ENCODE measurements at places on chromosomes 4 and X.
A peak's percentile ranks its signal among the peaks of the same experiment; 100 is the strongest.

GRCh38 chrX:87517571-87518141, at the start of gene KLHL4:
TSS of gene KLHL4 (plus strand) at chrX:87517802. CDS start at chrX:87517894, 92 bp downstream.
- DNase-seq = no peak

DNA sequence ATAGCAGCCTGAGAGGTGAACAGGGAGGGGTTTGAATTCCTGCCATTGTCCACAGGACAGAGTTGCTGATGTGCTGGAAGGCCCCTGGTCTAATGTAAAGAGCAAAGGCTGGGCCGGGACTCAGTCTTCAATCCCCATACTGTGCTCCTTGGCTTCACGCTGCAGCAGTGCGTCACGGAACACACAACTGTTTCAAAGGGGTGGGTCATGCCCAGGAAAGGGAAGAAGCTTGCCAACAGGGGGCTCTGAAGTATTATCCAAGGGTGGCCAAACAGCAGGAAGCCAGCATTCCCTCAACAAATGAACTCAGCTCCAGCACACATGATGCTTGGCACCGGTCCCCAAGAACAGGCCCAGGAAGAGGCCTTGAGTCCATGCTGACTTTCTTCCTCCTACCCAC, 122.5 kb downstream of the NFKB1 start:
- DNase-seq = no peak

- DNase-seq = no peak
These were observed 15.5 kb upstream of the PDZD4 start for GRCh38 chrX:153845842-153846241.

GRCh38 chrX:112536544-112536943, 143.2 kb downstream of the LHFPL1 start:
- DNase-seq = no peak

DNA sequence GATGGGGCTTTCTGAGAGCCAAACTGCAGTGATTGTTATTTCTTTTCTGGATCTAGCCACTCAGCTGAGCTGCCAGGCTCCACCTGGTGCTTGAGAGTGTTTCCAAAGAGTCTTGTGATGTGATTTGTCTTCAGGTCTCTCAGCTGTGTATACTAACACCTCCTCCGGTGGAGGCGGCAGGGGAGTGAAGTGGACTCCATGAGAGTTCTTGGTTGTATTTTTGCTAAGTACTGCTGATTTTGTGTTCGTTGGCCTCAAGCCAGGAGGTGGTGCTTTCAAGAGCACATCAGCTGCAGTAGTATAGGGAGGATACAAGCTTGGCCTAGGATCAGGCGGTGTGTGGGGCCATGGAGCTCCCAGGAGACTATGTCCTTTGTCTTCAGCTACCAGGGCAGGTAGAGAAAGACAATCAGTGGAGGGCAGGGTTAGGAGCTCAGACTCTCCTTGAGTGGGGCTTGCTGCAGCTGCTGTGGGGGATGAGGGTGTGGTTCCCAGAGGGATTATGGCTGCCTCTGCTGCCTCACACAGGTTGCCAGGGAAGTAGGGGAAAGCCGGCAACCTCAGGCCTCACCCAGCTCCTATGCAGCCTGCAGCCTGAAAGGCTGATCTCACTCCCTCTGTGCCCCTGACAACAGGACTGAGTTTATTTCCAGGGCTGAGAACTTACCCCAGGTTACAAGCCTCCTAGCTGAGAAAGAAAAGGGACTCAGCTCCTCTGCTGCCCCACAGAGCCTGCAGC, 62.4 kb downstream of the NPFFR2 start:
- no peak for DNase-seq

- no peak for DNase-seq
These were observed 13.9 kb downstream of the CPZ start for GRCh38 chr4:8606476-8606875.

DNA sequence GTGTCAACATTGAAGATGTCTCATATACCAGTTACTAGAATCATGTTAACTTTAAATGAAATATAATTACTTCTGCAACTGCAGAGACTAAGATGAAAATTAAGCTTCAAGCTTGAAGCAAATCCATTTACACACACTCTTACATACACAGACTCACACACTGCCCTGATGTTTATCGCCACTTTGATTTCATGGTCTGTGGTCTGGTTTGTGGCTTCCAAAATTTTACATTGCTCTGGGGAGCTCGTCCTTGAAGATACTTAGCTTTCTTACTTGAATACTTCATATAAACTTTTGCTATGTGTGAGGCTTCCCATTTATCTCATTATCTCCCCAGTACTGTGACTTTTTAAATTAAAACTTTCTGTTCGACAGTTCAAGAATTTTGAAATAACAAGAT, 35.8 kb downstream of the ARHGEF38 start:
- no peak for DNase-seq

GRCh38 chrX:7286168-7286837, 138.3 kb upstream of the PUDP start:
- no peak for DNase-seq

GRCh38 chrX:10529344-10529743, 91.0 kb downstream of the MID1 start:
- DNase-seq = no peak

DNA sequence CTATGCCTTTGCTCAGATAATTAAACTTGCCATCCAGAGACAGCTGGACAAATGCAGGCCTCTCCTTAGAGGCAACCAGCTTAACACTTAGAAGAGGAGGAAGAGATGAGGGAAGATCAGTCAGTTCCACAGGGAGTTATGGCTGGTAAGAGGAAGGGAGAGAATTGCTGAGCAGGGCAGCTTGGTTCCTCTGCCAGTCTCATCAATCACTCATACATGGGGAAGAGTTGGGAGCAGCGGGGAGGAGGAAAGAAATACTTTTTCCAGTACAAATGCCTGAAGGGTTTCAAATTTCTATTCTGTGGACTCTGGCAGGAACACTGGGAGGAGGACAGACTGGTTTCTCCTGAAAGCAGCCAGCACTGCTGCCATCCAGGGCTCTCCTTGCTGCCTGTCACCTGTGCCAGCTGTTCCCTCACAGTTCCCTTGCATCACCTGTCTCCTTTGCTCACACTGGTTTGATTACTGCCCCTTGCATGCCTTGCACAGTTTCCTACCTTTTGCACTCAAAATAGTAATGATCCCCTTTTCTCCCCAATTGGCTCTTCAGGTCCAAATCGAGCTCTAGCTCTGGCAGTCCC, 59.5 kb downstream of the PGRMC2 start:
- no peak for DNase-seq

DNA sequence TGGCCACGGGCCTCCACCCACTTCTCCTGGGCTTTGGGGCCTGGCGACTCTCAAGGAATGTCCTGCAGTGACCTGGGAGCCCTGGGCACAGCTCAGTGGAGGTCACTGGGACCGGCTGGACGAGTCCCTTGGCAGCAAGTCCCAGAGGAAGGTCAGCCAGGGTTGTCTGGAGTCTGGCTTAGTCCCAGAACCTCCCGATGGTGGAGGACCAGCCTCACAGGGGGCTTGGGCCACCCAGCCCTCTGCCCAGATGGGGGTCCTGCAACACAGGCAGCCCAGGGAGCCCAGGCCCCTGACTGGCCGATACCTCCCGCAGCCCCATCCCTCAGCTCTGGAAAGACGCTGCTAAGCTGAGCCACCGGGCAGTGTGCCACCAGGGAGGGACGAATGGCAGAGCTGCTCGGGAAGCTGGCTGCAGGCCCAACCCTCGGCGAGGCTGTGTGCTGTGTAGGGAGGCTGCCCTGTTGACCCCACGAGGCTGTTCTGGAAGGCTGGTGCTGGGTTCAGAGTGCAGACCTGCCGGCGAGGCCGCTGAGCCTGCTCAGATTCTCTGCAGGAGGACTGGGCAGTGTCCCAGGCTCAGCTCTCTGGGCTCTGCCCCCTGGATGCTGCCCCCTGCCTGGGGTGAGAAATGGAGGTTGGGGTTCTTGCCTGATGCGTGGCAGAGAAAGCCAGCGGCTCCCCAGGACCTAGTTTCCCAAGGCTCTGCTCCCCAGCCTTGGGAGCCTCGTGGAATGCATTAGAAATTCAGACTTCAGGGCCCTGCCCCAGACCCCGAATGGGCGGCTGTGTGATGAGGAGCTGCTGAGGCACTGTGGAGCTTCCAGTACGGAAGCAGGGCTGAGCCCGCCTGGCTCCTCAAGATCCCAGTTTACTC, 61.7 kb downstream of the ADRA2C start:
- DNase-seq = no peak

- no peak for DNase-seq
These were observed 28.0 kb downstream of the RIPPLY1 start for GRCh38 chrX:106875151-106875550.

- DNase-seq = no peak
These were observed 12.9 kb upstream of the MAOA start for GRCh38 chrX:43643201-43643600.

DNA sequence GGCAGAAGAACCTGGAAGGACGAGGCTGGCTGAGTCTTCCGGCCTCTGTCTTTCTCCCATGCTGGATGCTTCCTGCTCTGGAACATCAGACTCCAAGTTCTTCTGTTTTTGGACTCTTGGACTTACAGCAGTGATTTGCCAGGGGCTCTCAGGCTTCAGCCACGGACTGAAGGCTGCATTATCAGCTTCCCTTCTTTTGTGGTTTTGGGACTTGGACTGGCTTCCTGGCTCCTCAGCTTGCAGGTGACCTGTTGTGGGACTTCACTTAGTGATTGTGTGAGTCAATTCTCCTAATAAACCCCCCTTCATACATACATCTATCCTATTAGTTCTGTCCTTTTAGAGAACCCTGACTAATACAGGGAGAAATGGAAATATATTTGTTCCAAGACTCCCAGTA, 265.8 kb downstream of the PCDH18 start:
- DNase-seq = no peak

DNA sequence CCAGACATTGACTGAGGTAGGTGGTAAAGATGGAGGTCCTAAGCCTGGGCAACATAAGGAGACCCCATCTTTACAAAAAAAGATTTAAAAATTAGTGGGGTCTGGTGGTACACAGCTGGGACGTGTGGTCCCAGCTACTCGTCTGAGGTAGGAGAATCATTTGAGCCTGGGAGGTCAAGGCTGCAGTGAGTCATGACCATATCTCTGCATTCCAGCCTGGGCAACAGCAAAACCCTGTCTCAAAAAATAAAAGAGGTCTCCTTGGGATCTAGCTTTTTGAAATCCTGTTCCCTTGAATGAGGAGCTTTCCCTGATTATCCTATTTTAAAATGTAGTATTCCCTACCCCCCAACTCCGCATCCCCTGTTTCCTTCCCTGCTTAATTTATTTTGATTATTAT, 78.7 kb upstream of the OGT start:
- DNase-seq = no peak

- DNase-seq = peak; percentile 27
These were observed 229.0 kb downstream of the ANK2 start for GRCh38 chr4:113278324-113278934.

GRCh38 chrX:55109306-55109705, 20.5 kb downstream of the PAGE2 start:
- DNase-seq = no peak

DNA sequence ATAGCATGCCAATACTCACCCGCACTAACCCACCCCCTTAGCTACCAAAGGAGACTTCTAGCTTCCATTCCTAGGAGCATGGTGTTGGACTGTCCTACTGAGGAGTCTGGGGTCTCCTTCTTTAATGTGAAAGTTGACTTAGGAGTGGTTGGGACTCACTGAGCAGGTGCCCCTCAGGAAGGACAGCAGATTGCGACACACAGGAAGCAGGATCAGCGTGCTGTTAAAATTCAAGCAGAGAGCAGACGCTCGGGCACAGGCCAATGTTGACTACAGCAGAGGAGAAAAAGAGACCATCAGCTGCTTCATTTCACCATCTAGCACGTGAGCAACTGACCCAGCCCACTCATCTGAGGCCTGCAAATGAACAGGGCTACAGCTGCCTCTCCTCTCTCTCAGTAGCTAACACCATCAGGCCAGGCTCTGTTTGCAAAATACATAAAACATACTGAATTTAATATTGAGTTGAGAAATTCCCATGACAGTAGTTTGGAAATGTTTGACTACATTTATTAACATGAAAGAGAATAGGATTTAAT, 10.8 kb downstream of the NOX1 start:
- DNase-seq = no peak

DNA sequence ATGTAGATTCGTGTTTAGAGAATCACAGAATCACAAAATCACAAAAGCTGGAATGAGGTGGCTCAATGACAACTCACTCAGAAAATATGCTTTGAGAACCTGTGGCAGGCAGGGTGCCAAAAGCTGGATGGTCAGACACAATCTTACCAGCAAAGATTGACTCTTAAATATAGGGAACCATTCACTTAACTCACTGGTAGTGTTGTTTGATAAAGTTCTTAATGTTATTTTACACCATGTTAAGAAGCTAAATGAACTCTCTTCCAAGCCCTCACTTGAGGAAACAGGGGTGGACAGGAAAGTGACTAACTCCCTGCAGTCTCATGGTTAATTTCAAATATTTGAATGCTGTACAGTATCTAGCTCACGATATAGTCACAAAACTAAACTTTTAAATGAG, 5.7 kb upstream of the SCOC start:
- DNase-seq = no peak

DNA sequence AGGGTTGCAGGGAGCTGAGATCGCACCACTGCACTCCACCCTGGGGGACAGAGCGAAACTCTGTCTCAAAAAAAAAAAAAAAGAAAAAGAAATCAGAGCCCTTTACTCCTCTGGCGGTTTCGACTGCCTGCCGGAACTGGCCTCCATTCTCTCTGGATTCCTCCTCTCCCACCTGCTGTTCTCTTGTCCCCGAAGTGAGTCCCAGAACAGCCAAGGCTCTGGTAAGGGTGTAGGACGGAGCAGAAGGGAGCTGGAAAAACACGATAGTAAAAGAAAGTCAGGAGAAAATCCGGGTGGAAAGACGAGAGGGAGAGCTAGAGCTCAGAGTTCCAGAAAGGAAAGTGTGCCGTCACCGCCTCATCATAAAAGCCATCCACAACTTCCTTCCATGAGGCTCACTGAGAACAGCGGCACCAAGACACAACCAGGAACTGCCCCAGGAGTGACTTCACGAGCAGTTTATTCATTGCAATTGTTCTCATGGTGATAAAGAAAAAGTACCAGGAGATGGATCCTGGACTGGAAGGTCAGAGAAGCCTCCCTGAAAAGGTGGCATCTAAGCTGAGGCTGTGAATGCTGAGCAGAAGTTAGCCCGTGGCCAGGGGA, 12.3 kb downstream of the TLR3 start:
- DNase-seq = no peak

DNA sequence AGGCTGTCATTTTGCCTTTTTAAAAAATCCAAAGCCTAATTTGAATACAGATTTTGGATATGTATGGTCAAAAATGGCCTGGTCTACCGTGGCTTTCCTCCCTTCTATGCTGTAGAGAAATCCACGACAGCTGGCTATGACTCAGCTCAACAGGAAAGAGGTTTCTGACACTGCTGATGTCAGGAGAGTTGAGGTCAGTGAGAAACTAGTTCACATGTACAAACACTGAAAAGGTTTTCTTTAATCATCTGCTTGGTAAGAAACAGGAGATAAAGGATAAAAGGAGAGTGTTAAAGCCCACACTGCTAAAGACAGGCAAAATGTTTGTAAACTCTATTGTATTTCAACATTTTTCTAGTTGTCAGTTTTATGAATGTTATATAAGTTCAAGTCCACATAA, 113.9 kb downstream of the NYX start:
- peak; percentile 22 for DNase-seq

DNA sequence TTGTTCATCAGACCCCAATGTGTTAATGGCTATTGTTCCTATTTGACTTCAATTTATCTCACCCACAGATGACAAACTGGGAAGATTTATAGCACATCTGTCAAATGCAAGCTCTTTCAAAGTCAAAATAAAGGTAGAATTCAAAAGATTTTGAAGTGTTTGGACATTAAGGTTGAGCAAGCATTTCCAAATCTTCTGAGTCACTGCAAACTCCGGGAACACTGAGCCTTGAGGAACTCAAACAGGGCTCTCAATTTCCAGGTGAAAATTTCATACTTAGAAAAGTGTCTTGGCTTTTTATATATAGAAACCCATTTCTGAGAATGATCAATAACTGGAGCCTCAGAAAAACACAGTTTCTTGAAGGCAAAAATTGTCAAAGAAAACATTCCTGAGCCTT, 199.5 kb upstream of the IGFBP7 start:
- no peak for DNase-seq
